ENCODE measurements at places on chromosomes 16 and 17.

DNA sequence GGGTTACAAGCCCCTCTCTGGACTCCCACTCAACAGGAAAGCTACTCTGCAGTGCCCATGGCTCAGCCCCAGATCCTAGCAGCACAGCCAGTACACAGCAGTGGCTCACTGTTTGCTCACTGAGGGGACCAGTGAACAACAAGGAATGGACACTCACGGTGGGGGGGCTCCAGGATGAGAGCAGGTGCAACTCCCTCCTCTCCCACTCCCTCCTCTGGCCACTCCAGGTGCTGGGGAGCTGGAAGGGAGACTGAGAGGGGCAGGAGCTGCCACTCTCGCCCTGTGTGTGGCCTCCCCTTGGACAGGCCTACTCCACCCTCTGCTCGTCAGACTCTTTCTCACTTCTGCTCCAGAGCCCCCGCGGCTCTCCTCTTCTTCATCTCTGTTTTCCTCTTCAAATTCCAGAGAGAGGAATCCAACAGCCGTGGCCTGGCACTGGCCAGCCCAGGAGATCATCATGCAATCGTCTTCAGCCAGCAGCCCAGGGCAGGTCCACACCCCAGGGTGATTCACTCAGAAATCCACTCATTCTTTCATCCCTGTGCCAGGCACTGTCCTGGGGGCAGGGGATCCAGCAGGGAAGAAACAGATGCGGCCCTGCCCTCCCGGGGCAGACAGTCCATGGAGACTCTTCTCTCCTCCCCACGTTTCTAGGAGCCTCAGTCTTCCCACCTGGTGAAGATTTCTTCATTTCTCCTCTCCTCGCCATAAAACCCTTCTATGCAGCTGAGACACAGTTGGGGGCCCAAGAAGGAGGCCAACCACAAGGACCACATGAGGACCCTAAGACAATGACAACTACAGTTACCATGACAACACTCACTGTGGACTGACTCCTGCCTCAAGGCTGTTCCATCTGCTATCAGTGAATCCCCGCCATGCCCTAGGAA lies 30.7 kb downstream of the CFAP20 start:
- DNase-seq = no peak

- DNase-seq = no peak
Measured at GRCh38 chr16:23941963-23942564, 106.3 kb downstream of the PRKCB start.

DNA sequence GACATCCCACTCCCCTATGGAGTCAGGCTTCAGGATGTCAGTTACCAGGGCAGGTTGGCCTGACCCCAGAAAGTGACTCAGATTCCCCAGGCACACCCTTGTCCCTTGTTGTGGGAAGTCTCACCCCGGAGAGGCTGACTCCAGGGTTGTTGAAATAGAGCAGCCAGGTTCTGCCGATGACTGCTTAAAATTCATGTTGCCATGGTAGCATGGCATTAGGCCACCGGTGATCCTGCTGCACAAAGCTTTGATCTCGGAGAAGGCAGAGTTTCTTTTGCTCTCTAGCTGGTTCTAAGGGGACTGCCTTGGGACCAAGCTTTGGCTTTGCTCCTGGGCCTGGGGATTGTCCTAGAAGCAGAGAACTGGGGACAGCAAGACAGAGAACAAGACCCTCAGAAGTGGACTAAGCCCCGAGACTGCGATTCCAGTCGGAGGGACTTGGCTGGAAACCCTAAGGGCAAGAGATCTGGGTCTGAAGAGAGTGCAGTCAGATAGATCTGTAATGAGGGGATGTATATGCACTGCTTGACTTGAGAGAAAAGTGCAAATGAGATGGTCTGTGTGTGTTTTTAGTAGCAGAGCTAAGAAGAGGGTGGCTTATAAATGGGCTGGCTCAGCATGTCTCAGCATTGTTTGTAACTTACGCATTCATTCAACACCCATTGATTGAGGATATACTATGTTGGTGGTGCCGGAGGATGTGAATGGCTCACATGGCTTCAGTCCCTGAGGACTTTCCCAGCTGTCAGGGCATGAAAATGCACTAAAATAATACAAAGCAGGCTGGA lies 106.9 kb downstream of the RGS9 start:
- DNase-seq = peak; percentile 19

GRCh38 chr16:85521552-85522307 lies 91.4 kb upstream of the GSE1 start:
- no peak for DNase-seq

All from NCI-H510A (cell line).